Neural crest cell (in vitro differentiated cells): ENCODE measurements at places on chromosomes 4 and X. TPM values are rescaled to one million over a fixed set of nuclear protein-coding genes. Genes with fewer than 3 reads are reported as not detected.

GPRASP1 gene
- total RNA-seq: 4.9 and 5.6 TPM in 2 replicates

CLDN24 gene
- not detected in 2 replicates for total RNA-seq

SMPX gene
- total RNA-seq: 0.51 TPM in 1 of 2 replicates, not detected in the other

AADAT gene
- total RNA-seq: 30.7 and 32.5 TPM in 2 replicates

DNA sequence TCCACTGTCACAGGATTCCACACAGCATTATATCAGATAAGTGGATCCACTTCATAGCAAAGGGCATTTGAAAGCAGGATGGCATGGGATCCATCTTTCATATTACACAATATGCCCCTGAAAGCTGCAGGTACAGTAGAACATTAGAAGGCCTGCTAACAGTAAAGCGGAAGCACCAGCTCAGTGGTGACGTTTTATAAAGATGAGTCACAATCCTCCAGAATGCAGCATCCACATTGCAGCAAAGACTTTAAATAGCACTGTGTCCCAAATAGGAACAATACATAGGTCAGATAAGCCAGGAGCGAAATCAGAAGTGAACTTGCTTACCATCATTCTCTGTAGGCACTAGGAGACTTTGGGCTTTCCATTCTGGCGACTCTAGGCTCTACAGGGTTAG, 609.5 kb upstream of the FAT1 start:
- no peak for DNase-seq

GRCh38 chrX:40105835-40106675, 8.3 kb upstream of the BCOR start:
- DNase-seq: peak; percentile 49

GRCh38 chr4:121564840-121565375, 131.9 kb downstream of the ANXA5 start:
- no peak for DNase-seq

- DNase-seq: no peak
Measured at GRCh38 chr4:85773372-85773771, 298.4 kb downstream of the ARHGAP24 start.

GRCh38 chr4:158513256-158513655, 8.4 kb upstream of the RXFP1 start:
- no peak for DNase-seq

DNA sequence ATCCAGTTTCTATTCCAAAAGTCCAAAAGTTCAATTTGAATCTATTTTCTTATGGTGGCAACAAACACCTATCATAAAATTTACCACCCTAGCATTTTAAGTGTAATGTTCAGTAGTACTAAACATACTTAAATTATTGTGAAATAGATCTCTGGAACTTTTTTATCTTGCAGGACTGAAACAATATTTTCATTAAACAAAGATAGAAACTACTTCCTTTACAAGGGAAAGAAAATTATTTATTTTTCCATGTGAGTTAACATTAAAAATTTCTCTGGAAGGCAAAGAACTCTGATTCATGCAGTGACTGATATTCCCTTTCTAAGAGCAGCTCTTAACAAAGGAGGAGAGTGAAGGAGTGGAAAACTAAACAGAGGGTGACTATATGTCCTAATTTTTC, 40.2 kb downstream of the ADH7 start:
- no peak for DNase-seq

DNA sequence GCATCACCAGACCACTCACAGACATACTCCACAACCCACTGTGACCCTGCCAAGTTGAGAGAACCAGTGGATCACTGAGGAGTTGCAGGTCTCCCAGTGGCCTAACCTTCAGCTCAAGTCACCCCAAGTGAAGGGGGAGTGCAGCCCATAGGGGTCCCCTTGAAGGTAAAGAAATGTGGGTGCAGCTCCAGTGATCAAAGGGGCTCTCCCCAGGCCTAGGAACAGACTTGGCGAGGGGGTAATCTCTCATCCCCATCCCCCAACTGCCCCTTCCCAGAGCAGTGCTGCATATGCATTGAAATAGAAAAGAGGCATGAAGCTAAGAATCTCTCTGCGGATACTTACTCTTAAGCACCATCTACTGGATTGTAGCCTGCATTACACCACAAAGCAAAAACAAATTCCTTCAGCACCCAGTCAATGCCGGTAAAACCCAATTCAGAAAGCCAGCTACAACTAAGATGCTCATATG, 27.0 kb downstream of the MAGEE1 start:
- no peak for DNase-seq

DNA sequence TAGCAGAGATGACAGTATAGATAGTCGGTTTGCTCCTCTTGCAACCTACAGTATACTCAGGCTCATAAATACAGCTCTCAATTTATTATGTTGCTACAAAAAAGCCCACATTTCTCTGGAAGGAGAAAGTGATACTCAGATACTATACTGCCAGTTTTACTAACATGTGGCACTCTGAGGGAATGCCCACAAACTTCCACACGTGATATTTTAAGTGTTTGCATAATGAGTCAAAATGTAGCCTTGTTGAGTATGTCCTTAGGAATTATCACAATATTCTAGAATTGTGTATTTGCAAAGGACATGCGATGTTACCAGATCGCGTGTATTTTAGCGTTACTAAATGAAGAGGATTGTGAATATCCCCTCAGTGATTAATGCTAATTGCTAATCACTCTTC, 929.1 kb downstream of the STIM2 start:
- DNase-seq: no peak

DNA sequence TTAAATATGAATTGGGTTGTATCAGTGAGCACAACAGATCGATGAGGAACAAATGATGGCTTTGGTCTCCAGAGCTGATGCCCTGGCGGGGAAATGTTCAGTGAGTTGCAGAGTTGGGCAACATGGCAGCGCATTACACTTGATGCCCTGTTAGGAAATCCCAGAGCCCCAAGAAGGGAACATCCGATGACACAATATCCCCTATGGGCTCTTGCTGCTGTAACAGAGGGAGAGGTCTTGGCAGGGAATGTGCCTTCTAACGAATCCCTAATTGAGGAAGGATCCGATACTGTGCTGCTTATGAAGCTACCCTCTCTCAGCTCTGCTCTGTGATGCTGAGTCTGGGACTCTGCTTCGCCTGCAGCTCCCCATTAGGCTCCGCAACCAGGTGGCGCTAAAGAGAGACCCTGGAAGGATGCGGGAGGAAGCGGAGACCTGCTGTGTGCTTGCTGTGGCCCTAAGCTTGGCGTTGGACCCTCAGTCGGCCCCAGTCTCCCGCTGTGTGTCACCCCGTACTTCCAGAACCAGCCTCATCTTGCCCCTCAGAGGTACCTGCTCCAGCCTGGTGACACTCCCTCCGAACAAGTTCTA, 38.9 kb downstream of the PDHA1 start:
- DNase-seq: peak; percentile 61

DNA sequence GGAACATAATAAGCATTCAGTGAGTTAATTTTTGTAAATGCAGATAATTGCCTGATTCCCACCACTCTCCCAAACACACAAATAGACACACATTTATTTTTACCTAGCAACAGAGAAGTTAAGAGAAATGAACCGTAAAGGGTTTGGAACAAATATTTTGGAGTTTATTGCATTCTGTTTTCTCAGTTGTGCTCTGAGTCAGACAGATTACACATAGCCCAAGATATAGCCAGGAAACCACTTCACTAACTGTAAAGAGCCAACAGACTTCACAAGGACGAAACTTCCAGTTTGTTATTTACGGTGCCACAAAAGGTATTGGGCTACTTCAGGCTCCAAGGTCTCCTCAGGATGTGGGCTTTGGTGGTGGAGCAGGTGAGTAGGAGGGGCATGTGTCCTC, 217.0 kb downstream of the BMPR1B start:
- DNase-seq: no peak

- no peak for DNase-seq
Measured at GRCh38 chr4:182015014-182015413, 228.2 kb upstream of the TENM3 start.

DNA sequence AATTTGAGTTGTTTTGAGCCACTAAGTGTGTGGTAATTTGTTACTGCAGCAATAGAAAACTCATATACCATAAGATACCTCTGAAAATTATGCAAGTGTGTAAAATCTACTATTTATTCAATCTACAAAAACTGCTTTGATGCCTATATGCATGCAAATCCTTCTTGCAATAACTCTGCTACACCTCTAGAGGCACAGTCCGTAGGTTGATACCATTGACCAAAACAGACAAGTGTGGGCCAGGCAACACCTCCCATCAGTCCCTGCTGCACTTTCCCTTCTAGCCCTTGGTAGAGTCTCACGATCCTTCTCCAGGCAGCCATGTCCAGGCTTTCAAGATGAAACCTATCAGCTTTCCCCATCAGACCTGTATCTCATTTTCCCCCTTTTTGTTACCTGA, 48.8 kb upstream of the FAM9A start:
- DNase-seq: no peak

GRCh38 chr4:108361886-108362285, 193.2 kb upstream of the LEF1 start:
- no peak for DNase-seq
